AG08395 (cell line): ENCODE measurements at places on chromosomes 3 and 15.

DNA sequence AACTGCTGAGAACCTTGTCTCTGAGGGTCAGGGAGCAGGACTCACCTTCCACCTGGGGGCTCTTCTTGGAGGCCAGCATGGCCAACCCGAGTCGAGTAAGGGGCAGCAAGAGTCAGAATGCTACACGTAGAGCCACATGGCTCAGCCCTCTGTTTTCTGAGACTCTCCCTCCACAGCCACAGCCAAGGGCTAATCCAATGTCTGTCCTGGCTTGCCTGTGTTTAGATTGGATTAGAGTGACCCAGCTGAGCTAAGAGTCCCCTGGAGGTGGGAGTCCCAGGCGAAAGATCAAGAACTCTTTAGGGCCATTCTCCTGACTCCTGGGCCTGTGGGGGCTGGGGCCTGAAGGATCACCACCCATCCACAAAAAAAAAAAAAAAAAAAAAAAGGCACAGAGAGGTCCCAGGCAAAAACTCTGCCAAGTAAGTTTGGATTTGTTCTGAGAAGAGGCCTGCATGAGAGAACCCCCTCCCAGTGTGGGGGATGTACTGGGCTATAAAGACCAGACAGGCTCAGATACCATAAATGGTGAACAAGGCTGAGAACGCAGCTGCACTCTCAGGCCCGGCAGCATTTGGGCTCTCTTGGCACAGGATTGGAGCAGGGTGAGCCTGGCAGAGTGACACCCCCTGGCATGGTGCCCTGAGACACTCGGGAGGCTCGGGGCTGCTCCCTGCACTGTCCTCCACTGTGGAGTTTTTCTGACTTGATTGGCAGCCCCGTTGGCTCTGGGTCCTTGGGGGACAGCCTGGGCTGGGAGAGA is 88.0 kb upstream of the OSBPL11 start:
- no peak for DNase-seq

DNA sequence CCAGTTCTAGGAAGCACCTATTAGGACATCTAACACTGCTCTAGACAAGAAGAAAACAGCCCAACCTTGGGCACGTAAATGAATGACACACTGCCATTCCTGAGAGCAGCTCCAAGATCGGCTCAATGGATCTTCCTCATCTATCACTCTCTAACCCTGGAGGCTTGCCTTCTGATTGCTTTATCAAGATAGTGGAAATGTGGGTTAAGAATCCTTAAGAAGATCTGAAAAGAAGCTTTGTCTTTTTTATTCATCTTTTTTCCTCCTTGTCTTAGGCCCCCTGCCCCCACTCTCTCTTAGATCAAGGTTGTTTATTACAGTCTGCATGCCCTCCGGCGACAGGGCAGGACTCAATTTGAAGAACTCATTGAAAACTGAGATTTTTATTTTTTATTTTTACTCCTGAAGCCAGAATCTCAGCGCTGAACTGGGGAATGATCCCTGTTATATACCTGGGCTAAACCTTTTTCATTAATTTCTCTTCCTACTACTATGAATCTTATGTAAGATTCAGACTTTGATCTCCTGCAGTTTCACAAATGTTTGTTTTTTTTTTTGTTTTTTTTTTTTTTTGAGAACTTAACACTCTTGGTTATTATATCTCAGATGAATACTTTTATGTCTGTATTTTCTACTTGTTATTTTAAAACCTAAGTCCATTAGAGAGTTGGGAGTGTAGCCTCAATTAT is 219.5 kb downstream of the SV2B start:
- no peak for DNase-seq

DNA sequence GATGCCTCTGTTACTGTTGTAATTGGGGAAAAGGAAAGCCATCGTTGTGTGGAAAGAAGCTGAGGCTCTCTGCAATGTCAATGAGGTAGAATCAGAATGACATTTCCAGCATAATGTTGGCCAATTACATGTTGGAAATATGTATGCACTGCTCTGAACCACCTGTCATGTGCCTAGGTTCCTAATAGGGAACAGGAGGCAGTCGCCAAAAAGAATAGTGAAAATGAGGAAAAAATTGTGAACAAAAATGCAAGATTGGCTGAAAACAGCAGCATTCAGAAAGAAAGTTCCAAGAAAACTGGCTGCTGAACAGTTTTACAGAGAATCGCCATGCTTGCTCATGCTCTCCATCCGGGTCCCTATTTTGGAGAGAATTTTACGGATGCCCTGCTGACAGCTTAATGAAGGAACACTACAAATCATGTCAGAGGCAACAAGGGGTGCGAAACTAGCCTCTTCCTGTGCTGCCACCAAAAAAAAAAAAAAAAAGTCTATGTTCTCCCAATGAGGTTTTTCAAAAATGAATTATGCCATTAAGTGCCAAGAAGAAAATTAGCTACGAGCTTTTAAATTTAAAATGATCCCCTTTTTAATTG is 305.9 kb upstream of the ARRDC4 start:
- DNase-seq: no peak

- DNase-seq: no peak
Observed at GRCh38 chr3:119302697-119303551, 8.7 kb downstream of the ARHGAP31 start.

GRCh38 chr3:53137835-53138446 is 7.7 kb upstream of the RFT1 start:
- peak; percentile 17 for DNase-seq

DNA sequence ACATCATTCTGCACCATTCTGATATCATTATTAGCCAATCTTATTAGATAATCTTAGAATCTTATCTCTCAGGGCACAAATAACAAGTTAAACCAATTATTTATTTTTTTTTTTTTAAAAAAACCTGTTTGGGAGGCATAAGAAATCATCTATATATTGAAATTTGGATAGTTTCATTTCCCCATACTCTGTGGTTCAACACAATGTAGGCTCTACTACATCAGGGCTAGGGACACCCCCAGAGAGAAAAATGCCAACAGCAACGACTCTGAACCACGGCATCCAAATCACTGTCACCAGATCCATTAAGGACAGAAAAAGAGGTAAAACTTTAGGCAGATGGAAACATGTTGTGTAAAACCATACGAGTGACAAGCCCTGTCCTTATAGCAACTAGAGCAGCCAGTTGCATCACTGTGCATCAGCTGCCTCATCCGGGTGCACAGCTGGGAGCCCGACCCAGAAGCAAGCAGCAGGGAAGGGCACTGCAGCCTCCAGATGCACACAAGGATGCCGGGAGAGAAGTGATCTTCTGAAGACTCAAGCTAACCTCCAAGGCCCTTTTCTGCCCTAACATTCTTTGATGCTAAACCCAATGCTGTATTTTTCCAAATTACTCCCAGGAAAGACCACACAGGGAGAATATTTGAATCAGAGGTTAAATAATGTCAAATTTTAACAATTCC is 381.1 kb downstream of the CTNNB1 start:
- DNase-seq: peak; percentile 31

DNA sequence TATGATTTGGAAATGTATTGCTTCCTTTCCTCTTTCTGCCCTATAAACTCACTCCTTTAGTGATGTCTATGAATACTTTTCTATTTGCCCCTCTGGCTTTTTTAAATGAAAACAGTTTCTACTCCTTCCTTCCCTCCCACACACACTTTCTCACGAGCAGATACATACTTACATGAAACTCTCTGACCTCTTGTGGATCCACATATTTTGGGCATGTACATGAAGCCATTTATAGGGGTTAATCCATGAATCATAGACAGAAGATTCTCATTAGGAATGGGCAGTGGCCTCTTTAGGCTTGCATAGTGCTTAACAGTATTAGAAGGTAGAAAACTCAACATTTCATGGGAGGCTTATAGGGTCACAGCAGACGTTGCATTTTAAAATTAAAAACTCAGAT is 24.8 kb downstream of the ANAPC13 start:
- DNase-seq: peak; percentile 70

- DNase-seq: no peak
Observed at GRCh38 chr3:117637666-117638065, 928.1 kb downstream of the TUSC7 start.

- DNase-seq: no peak
Observed at GRCh38 chr15:40637221-40637745, 43.2 kb downstream of the KNL1 start.

GRCh38 chr15:67006083-67007065 is 59.0 kb upstream of the SMAD3 start:
- no peak for DNase-seq

DNA sequence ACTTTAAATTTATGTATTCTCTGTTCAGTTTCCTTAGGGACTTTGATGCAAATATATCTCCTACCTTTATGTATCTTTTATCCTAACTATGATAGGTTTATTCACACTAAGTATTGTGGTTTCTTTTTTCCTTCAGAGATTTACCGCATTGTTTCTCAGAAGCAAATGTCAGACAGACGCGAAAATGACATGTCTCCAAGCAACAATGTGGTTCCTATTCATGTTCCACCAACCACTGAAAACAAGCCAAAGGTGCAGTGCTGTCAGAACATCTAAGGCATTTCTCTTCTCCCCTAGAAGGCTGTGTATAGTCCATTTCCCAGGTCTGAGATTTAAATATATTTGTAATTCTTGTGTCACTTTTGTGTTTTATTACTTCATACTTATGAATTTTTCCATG is 18.3 kb downstream of the RAB11A start:
- DNase-seq: no peak

DNA sequence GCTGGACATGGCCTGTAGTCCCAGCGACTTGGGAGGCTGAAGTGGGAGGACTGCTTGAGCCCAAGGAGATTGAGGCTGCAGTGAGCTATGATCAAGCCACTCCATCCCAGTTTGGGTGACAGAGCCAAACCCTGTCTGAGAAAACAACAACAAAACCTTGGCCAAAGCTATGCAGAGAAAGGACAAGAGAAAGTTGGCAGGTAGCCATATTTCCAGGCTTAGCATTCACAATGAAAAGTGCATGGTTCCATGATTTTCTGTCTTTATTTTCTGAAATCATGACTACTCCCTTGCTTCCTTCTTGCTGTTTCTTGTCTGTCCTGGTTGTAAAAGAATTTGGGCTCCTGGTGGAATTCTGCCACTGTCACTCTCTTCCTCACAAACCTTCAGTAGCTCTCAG is 284.6 kb upstream of the C2CD4B start:
- no peak for DNase-seq

DNA sequence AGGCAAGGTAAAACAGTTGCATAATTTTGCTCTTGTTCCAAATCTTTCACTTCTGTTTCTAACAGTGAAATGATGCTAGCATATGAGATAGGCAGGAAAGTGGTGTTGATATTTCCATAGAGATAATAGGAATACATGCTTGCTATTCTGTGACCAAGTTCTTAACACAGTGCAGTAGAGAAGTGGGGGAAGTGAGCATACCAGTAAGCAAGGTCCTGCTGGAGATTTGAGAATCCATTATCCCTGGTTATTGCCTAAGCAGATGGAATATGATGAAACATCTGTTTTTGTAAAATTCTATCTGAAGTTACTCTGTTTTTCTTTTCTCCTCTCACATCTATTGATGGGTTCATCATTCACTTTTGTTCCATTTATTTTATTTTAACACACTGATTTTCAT is 28.7 kb downstream of the USP8 start:
- DNase-seq: peak; percentile 12

DNA sequence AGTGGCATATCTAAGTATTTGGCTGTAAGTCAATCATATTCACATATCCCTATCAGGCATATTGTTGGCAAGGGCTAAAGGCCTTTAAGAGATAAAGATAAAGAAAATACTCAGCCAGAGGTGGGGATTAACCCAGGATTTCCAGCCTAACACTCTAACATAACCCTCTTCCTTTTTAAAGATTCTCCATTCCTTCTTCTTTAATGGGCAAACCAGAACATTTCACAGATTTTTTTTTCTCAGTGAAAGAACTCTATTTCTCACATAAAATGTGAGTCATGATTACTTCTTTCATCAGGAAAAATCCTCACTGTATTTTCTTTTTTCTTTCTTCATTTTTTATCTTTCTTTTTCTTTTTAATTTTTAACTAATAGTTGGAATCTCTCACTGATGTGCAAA is 200.4 kb downstream of the NR1D2 start:
- DNase-seq: peak; percentile 19

DNA sequence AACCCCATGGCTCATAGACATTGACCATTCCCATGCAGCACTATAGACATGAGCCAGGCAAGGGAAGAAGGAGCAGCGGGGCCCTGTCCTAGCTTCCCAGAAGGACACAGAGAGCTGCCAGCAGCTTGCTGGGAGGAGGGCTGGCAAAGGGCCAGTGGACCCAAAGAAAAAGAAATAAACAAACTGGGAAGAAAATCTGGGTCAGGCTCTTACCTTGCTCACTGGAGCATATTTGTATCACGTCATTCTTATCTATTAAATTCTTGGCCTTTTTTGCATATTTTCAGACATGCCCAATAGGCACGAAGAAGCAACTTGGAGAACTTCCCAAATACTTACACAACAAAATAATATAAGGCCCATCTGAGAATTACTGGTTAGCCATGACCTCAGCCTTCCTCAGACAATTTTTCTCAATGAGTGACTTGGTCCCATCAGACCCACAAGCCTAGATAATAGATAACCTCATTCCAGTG is 28.4 kb downstream of the RASGRP1 start:
- peak; percentile 80 for DNase-seq

DNA sequence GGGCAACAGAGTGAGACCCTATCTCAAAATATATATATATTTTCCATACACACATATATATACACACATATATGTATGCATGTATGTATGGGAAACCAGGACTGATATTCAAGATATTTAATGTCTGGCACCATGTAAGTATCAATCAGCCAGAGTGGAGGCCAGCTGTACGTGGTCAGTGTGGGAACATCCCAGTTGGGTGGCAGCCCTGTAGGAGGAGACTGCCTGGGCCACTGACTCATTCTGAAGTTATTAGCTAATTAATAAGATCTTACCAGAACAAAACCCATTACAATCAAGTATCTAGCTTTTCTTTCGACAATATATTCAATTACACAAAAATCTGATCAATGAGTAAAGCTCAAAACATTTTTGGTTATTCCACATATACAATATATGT is 85.1 kb upstream of the OCA2 start:
- peak; percentile 26 for DNase-seq

DNA sequence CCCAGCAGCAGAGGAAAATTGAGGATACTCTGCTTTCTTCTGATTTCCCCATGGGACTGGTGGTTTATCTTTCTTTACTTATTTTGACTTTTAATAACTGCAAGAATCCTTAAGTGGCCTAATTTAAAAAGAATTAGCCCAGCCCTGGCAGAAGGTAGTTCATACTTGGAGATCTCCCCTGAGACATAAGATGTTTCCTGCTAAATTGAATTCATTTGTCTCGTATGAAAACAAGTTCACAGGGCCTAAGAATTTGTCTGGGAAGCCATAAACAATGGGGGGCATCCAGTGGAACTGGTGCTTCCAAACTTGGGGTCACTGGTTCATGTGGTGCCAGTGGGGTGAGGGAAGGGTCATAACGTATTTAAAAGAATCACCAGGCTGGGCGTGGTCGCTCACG is 283.1 kb upstream of the RASGRP1 start:
- DNase-seq: no peak
